ENCODE measurements at places on chromosomes 7 and 10. TPM values are rescaled to one million over a fixed set of nuclear protein-coding genes. Genes with fewer than 3 reads are reported as not detected.

LFNG gene
- 24.8 TPM for total RNA-seq

FAM25G gene
- total RNA-seq: not detected

- DNase-seq: peak; percentile 11
Measured at GRCh38 chr7:115782696-115783490, 247.7 kb downstream of the TFEC start.

- no peak for DNase-seq
Measured at GRCh38 chr10:35208949-35209613, 82.4 kb downstream of the CREM start.

SKIDA1 gene
- total RNA-seq: 6.1 TPM

DNA sequence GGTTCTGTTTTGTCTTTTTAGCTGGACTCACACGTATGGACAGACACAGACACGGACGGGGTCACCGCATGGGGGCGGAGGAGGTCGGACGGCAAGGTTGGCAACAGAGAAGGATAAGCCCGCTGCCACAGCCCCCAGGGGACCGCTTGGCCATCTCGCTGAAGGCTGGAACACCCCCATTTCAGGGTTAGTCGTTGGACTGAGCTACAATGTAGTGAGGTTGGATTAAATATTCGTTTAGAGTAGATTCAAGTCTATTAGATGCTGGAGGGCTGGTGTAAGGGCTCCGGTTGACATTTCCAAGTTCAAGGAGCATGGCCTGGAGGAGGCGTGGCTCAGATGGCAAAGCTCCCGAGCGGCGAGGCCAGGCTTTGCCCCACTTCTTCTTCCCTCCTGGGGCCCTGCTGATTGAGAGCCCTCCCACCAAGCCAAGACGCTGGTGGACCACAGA lies 35.2 kb downstream of the PPIF start:
- no peak for DNase-seq

All from spinal cord (tissue), 10 donors.